NCI-H187 treated with DMSO at 0.1 percent for 48 hours (cell line): ENCODE measurements at places on chromosomes 11 and 22.

DNA sequence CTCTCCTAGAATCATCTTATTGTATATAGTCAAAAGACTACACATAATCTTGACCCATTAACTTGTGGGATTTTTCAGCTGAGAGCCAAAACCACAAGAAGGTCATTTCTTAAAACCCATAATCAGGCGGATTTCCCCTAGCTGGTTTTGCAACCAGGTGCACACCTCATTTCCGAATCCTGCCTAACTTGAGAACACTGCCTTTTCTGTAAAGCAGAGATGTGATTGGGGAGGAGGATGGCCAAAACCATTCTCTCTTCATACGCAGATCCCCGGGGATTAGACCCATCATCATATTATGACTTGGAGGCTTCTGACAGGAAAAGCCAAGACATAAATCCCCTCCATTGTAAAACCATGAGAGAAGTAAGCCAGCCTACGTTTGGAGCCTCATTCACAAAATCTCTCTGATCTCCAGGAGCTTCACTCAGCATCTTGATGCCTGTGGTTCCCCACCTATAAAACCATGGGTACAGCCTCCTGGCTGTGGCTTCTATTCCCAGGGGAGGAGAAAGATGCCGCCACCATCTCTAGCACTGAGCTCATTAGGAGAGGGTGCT lies 191.3 kb downstream of the KIF18A start:
- DNase-seq, result no peak

- no peak for DNase-seq
These were observed 72.1 kb upstream of the SLC22A12 start for GRCh38 chr11:64518928-64519327.

DNA sequence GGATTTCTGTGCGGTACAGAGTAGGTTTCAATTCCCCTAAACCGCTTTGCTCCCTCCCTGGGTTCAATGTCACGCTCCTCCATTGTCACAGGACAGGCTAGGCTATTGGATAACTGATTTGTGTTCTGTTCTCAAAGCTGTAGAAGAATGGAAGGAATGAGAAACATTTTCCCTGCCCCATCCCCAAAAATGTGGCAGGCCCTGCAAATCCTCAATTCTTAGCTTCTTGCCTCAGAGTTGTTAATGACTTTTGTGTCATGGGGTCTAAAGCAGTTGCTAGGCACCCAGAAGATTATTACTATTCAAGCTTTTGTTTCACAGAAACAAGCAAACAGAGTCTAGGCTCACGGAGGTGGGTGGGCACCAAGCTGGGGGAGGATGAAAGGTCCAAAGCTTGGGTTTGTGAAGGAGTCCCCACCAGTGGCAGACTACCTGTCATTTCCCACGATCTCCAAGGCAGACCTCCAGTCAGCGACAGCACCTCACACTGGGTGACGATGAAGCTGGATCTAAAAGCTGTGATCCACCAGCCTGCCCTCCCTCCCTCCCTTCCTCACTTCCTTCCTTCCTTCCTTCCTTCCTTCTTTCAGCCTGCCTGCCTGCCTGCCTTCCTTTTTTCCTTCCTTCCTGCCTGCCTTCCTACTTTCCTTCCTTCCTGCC lies 1080.2 kb downstream of the OPCML start:
- no peak for DNase-seq

GRCh38 chr11:129333873-129334272 lies 41.8 kb upstream of the BARX2 start:
- no peak for DNase-seq

DNA sequence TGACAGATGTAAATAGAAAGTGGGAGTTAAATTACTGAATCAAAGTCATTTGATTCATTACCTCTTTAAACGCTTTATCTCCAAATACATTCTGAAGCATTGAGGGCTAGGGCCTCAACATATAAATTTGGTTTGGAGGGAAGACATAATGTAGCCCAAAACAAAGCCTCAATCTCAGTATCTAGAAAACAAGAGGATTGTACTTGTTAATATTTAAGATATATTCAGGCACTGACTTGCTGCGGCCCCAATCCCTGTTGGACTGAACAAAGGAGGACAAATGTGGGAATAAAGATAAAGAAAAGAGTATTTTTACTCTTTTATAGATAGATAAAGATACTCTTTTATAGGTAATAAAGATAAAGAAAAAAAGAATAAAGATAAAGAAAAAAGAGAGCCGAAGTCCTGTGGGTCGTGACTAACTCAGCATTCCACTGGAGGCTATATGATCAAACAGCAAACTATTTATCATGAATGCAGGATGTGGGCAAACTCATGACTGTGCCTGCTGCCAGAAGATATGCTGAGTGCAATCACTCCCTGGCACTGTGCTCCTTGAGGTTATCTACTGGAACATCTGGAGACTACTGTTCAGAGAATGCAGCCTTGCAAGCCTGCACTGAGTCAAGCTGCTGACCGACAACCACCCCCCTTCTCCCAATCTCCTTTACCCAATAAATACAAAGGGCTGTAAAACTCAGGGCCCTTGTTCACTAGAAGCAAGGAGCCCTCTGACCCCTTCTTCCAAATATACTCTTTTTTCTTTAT lies 6.9 kb downstream of the OR10V1 start:
- DNase-seq, result no peak

DNA sequence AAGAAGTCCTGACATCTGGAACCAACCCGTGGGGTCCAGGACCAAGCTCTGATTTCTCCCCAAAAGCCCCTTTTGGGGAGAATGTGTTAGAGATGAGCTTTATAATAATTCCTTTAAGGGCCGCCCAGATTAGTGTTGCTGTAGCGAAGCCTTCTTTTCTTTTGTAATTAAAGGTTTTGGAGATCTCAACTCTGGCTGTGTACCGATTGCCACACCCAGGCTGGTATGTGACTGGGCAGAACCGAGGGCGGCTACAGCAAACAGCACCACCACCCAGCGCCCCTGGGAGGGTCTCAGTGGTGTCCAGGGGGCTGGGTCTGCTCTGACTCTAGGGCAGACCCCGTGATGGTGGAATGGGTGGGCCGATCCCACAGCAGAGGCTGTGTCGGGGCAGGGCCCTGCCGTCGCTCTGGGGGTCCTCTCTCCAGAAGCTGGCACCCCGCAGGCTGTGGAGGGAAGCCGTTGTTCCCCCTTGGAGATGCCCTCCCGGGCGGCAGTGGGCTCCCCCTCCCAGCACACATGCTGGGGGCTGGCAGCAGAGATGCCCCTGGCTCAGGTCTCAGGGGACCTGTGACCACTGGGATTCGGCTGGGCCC lies 31.0 kb downstream of the TPCN2 start:
- DNase-seq, result no peak

- DNase-seq, result no peak
These were observed at the start of gene C1QTNF4 for GRCh38 chr11:47593934-47594855. C1QTNF4 (minus strand) TSS chr11:47594411; CDS start chr11:47590810, 3,601 bp downstream.

DNA sequence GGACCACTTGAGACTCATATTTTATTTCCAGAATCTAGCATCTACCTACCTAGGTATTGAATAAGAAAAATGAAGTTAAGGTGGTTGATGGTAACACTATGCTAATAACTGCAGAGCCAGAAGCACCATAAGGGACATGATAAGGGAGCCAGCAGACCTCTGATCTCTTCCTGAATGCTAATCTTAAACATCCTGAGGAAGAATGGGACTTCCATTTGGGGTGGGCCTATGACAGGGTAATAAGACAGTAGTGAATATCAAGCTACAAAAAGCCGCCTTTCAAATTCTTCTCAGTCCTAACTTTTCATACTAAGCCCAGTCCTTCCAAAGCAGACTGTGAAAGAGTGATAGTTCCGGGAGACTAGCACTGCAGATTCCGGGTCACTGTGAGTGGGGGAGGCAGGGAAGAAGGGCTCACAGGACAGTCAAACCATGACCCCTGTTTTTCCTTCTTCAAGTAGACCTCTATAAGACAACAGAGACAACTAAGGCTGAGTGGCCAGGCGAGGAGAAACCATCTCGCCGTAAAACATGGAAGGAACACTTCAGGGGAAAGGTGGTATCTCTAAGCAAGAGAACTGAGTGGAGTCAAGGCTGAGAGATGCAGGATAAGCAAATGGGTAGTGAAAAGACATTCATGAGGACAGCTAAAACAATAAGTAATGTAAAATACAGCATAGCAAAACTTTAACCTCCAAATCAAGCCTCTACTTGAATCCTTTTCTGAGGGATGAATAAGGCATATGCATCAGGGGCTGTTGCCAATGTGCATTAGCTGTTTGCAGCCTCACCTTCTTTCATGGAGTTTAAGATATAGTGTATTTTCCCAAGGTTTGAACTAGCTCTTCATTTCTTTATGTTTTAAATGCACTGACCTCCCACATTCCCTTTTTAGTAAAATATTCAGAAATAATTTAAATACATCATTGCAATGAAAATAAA lies 2.1 kb downstream of the HBB start:
- no peak for DNase-seq

DNA sequence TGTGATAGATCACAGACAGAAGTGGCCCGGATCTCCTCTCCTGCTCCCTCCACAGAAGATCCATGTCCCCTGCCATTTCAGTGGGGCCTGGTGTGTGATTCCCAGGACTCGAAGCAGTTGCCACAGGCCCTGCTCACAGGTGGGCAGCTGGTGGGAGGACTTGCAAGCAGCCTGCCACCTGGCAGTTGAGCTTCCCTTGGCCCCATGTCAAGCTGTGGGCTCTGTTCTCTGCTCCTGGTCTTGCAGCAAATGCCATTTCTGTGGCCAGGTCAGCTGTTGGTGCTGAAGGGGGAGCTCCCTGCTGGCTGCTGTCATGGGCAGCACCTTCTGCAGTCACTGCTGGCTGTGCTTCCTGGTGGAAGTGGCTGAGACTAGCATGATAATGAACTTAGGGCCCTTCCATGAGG lies 59.1 kb upstream of the SLC22A12 start:
- no peak for DNase-seq

GRCh38 chr11:101327908-101328307 lies 198.3 kb upstream of the PGR start:
- no peak for DNase-seq

- no peak for DNase-seq
These were observed 1.6 kb downstream of the C1QTNF5 start for GRCh38 chr11:119338965-119339588.
